Activated naive CD4-positive, alpha-beta T cell treated with Interleukin-2 at 50 U/mL for 16 hours (primary cell): ENCODE measurements at places on chromosomes 16 and 17.
A peak's percentile ranks its signal among the peaks of the same experiment; 100 is the strongest.

GRCh38 chr16:64982581-64982980 is 139.3 kb downstream of the CDH11 start:
- DNase-seq, result no peak

GRCh38 chr16:85428168-85428898 is 184.8 kb upstream of the GSE1 start:
- DNase-seq, result peak; percentile 66

- DNase-seq, result peak; percentile 24
Measured at GRCh38 chr16:89037261-89038152, 56.1 kb upstream of the ACSF3 start.

GRCh38 chr16:84647828-84648594 is at the start of gene KLHL36:
Gene KLHL36 (plus strand): TSS chr16:84648511. CDS start chr16:84650868, 2,357 bp downstream.
- DNase-seq, result peak; percentile 79

- DNase-seq, result no peak
Measured at GRCh38 chr16:71626858-71627213, 852 bp downstream of the MARVELD3 start.

- peak; percentile 32 for DNase-seq
Measured at GRCh38 chr16:53053967-53054669, 673 bp upstream of the CHD9 start.

GRCh38 chr16:69838489-69838888 is 76.4 kb downstream of the WWP2 start:
- DNase-seq, result no peak

GRCh38 chr17:81044428-81044763 is 9.4 kb downstream of the BAIAP2 start:
- DNase-seq, result no peak

- DNase-seq, result no peak
Measured at GRCh38 chr17:18980682-18981334, 23.8 kb downstream of the FAM83G start.

- DNase-seq, result no peak
Measured at GRCh38 chr16:89153848-89154271, 17.7 kb upstream of the CDH15 start.

DNA sequence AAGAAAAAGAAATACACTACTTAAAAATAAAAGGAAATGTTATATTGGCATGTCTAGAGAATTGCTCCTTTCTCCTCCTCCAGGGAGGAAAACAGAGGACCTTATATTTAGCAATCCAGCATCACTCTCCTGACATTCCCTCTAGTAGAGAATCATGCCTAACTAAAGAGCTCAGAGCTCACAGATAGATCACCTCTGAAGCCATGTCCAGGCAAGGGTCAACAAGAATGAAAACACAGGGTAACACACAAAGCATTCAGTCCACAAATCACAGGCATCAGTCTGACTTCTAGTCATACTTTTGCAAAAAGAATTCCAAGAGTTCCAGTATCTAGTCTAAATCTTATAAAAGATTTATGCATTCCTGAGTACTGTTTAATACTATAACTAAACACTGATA is 4.4 kb upstream of the HASPIN start:
- DNase-seq, result no peak

GRCh38 chr17:27326051-27326450 is 32.1 kb downstream of the WSB1 start:
- DNase-seq, result no peak

DNA sequence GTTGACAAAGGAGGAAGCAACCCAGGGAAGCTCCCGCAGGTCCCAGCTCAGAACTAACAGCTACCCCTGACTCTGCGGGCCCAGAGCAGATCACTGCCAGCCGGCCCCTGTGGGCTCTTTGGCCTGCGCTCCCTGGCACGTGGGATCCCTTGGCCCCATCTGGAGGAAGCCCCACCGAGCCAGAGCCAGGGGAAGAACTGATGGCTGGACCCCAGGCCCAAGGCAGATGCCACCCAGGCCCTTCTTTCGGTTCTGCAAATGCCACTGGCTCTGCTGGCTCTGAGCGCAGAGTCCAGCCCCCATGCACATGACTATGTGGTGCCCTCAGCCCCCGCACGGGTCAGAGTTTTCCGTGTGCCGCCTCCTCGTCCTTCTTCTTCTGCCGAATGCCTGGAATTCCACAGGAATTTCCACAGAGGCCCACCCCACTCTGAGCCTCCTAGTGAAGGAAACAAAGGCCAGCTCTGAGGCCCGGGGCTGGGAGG is 35.8 kb upstream of the SNN start:
- DNase-seq, result no peak

GRCh38 chr17:80463784-80464400 is 12.5 kb downstream of the NPTX1 start:
- DNase-seq, result no peak

- DNase-seq, result no peak
Measured at GRCh38 chr16:9567666-9568065, 476.2 kb downstream of the HAPSTR1 start.

GRCh38 chr16:25083701-25084100 is 27.8 kb upstream of the LCMT1 start:
- DNase-seq, result no peak

GRCh38 chr16:83808573-83809014 is 816 bp downstream of the HSBP1 start:
- DNase-seq, result no peak

- no peak for DNase-seq
Measured at GRCh38 chr17:31414550-31414918, 23.1 kb downstream of the RAB11FIP4 start.

GRCh38 chr17:78368348-78368747 is 8.5 kb upstream of the SOCS3 start:
- no peak for DNase-seq

DNA sequence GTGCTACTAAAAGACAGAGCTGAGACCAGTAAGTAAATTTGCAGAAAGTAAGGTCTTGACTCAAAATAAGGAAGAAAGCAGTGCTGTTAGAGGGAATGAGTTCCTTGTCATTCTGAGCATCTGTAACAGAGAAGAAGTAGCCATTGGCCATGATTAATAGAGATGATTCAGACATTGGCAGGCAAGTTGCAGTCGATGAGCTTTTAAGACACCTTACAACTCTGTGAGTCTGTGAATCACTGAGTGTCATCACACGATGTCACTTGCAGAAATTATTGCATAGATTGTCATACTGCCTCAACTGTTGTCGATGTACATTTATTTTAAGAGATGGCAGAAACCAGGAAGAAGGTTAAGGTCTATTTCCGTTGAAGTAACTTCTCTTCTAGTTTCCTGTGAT is 201.1 kb upstream of the CDH13 start:
- no peak for DNase-seq

GRCh38 chr16:89067677-89068443 is 25.8 kb upstream of the ACSF3 start:
- no peak for DNase-seq

DNA sequence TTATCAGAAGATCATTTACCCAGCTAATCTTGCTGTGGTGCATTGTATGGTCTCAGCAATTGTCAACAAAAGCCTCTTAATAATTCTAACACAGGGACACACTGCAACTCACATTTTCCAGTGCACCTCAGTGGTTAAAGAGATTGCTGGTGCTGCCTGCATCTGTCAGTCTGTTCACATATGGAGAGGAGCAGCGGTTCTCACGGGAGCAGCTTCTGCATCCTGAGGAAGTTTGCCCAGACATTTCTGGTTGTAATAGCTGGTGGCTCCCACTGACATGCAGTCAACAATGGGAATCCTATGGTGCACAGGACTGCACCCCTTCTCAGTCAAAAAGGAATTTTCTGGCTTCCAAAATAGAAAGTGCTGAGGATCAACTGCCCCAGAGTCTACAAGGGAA is 7.8 kb downstream of the GGA2 start:
- DNase-seq, result no peak

GRCh38 chr17:51120357-51120738 is 320 bp downstream of the SPAG9 start:
- DNase-seq, result peak; percentile 53

- peak; percentile 63 for DNase-seq
Measured at GRCh38 chr17:38667099-38667786, 7.5 kb downstream of the EPOP start.

GRCh38 chr17:17116406-17116805 is 74.1 kb downstream of the MPRIP start:
- no peak for DNase-seq

DNA sequence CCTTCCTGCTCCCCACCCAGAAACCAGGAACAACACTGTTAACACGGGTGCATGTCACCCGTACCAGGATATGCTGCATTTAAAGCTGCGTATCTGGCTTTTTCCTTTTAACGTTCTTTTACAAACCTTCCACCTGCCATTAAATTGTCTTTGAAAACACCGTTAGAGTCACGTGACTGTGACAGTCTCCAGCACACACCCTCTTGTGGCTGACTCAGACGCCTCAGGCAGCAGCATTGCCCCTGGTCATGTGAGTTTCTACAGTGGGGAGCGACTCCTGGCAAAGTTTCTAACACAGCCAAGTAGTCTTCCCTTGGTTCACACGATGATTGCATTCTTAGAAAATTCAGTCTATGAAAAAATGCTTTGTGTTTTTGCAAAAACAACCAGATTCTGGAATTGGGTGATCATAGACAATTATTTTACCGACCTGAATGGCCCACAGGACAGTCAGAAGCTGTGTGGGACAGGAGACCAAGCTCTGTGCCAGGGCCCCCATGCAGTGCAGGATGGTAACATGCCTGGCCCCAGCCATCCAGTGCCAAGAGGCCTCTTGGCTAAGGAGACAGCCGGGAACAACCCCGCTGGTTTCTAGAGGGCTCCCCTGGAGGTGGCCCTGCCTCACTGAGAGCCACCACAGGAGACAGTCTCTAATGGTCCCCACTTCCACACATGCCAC is 199.1 kb downstream of the KATNIP start:
- peak; percentile 11 for DNase-seq

- peak; percentile 52 for DNase-seq
Measured at GRCh38 chr17:7885367-7886226, 3.0 kb upstream of the CHD3 start.

GRCh38 chr17:82490512-82491195 is 28.9 kb upstream of the FOXK2 start:
- DNase-seq, result no peak

DNA sequence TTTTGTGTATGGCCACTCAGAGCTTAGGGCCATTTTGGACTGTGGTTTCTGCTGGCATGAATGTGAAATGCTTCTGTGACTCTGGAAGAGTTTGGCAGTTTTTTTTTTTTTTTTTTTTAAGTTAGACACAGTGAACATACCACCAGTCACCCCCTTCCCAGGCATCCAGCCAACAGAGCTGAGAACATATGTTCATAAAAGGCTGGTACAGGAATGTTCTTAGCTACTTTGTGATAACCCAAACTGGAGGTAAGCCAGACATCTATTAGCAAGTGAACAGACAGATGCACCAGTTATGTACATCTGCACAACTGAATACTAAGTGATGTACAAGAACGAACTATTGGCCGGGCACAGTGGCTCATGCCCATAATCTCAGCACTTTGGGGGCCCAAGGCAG is 92.7 kb downstream of the ABCC1 start:
- no peak for DNase-seq

DNA sequence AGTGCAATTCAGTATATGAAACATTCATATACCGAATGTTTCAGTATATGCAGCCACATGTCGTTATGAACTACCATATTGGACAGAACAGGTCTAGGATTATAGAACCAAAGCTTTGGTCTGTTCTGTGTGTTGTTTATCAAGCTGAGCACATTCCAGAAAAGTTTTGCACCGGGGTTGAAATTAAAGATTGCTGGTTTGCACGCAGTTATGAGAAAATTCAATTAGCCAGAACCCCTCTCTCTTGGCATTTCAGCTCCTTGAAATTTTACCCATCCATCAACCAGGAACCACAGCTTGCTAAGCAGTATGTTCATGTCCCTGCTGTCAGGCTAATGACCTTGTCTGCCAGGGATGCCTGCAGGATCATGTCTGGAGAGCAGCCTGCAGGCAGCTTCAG is 9.5 kb downstream of the KRT32 start:
- DNase-seq, result no peak

DNA sequence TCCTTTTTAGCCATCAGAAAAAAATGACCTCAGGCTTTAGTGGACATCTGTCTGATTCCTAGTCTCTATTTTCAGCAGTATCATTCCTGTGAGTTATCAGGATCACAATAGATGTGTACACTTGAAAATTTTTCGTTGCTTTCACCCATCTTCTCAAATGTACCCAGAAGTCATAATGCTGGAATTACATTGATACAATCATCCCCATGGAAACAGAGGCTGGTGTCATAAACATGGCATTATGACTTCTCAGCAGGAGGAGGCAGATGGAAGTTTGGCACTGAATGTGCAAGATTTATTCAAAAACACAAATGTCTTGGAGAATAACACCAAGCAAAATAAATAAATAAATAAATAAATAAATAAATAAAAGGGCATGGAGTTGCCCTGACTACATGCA is 292.5 kb downstream of the PHKB start:
- no peak for DNase-seq

DNA sequence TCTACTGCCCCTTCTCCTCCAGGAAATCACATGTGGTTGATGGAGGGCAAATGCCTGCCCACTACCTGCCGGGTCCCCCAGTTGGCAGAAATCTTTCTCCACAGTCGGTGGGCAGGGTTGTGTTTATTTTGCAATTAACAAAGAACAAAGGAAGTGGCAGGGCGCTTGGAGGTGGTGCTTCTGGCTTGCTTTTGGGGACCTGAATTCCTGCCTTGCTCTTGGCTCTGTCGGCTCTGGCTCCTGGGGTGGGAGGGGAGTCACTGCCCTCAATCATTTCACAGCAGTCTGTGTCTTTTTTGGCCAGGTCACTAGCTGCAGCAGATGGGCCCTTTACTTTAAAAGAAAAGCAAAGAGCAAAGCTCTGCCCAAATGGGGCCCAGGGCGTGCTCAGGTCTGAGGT is 69.2 kb downstream of the C16orf78 start:
- no peak for DNase-seq

DNA sequence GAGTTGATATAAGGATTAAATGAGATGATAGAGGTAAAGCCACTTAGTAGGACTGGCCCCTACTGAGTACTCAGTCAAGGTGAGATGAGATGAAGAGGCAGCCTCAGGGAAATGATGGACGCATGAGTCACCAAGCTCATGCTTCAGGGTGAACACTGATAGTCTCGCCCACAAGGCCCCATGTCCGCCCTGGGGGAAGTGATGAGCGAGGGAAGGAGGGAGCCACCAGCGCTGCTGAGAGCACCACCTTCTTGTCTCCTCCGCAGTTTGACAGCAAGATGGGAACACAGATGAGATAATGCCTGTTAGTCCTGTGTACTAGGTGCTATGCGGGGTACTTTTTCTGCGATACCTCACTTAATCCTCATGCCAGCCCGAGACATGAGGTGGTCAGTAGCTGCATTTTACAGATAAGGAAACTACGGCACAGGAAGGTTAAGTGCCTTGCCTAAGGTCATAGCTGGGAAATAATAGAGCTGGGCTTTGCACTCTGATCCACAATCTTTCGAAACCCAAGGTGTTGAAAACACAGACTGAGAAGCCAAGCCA is 383.0 kb downstream of the CPPED1 start:
- DNase-seq, result no peak
